CD4-positive, alpha-beta T cell treated with Interleukin-6 at 100 ng/mL for 8 hours (primary cell): ENCODE measurements at places on chromosomes 2 and 18.
A peak's percentile ranks its signal among the peaks of the same experiment; 100 is the strongest.

- DNase-seq, result no peak
Observed at GRCh38 chr2:182824056-182824766, 42.2 kb downstream of the FRZB start.

DNA sequence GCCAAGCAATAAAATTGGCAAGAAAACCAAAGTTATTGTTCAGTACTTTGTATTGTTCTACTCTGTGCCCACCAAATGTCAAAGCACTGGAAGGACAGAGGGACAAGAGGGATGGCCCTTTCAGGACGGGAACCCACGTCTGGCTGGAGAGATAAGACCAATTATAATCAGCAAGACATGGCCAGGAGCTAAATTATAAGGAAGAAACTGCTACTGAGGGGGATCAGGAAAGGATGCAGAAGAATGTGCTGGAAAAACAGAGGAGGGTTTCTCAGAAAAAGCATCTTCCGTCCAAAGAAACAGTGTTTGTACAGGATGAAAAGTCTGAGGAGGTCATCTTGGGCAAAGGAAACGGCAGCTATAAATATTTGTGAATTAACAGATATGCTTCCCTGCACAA is 46.4 kb upstream of the NARS1 start:
- no peak for DNase-seq

- no peak for DNase-seq
Observed at GRCh38 chr18:42882122-42882521, 233.4 kb downstream of the RIT2 start.

- peak; percentile 72 for DNase-seq
Observed at GRCh38 chr2:161077367-161078210, 82.6 kb upstream of the TANK start.

GRCh38 chr18:48706731-48707130 is 167.9 kb downstream of the CTIF start:
- DNase-seq, result no peak
